ENCODE measurements at places on chromosomes 4 and X.

GRCh38 chr4:125951261-125951887 lies 636.6 kb downstream of the FAT4 start:
- no peak for DNase-seq

DNA sequence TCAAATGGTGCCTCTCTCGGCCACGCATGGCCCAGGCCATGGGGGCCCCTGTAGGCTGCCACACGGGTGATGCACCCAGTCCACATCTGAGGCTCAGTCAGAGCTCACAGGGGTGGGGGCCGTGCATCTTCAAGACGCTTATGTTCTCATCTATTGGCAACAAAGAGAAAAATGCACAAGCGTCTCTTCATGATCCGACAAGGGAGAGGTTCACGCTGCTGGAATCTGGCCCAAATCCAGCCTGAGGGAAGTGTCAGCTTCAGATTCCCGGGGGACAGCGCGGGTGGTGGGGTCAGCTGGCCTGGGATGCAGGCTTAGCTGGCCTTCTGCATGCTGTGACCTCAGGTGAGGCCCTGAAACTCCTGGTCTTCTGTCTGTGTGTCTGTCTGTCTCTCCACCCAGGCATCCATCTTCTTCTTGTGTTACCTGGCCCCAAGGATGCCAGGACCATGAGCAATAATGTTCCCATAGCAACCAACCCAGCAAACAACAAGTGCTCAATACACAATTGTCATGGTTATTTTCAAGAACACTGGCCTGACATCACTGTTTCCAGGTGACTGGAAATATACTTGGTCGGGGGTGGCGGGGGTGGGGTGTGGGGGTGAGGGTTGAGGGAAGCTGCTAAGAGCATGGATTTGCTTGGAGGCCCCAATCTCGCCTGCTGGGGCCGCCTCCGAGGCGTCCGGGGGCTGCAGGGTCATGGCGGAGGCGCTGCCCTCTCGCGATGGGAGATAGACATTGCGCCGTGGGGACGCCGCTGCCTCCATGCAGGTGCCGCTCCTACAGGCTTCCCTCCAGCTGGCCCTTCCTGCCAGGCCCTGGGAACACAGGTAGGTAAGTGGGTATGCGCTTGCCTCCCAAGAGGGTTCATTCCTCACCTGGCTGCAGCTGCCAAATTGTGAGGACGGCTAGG lies 48.3 kb downstream of the ABLIM2 start:
- no peak for DNase-seq

- no peak for DNase-seq
Measured at GRCh38 chrX:48974033-48974432, 2.4 kb upstream of the KCND1 start.

- DNase-seq, result no peak
Measured at GRCh38 chrX:130716346-130716745, 186.7 kb downstream of the ENOX2 start.

GRCh38 chr4:70623323-70623722 lies 5.2 kb upstream of the ENAM start:
- no peak for DNase-seq
